Endothelial cell (in vitro differentiated cells): ENCODE measurements at places on chromosomes 5 and 9. TPM values are rescaled to one million over a fixed set of nuclear protein-coding genes. Genes with fewer than 3 reads are reported as not detected.

DNA sequence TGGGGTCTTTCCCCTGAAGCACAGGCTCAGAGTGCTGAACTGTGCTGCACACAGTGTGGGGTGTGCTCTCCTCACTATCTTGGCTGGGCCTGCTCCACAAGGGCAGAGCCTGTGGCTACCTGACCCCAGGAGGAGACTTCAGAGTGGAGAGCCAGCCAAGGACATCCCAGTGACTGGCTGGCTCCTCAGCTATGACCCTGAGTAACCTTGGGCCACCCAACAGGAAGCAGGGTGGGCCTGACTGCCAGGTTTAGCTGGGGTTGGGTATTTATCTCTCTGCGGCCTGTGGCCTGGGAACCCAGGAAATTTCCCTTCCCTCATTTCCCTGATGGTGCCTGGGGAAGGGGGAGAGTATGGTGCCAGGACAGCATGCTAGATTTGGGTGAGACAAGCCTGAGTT is 2.1 kb upstream of the EEIG1 start:
- H3K4me3 ChIP-seq, result no peak overlapping the region
- DNase-seq, result no peak
- H3K4me1 ChIP-seq, result peaks cover 19% of the 10 kb centered on the region
- no peak overlapping the region for H3K27ac ChIP-seq

Gene ADAM19
- 176 TPM for total RNA-seq

- DNase-seq, result no peak
- no peak overlapping the region for H3K4me3 ChIP-seq
- no peaks in the 10 kb centered on the region for H3K4me1 ChIP-seq
Observed at GRCh38 chr5:124515497-124516245, 230.8 kb downstream of the ZNF608 start.

Gene ZFP37
- 4.2 TPM for total RNA-seq

- H3K27ac ChIP-seq, result peak overlapping the region; percentile 44
- no peak for DNase-seq
- peaks cover 3% of the 10 kb centered on the region for H3K27me3 ChIP-seq
- H3K36me3 ChIP-seq, result no peaks in the 10 kb centered on the region
- H3K4me3 ChIP-seq, result no peak overlapping the region
- H3K4me1 ChIP-seq, result peaks cover 8% of the 10 kb centered on the region
Observed at GRCh38 chr5:80591352-80591751, 21.3 kb upstream of the ANKRD34B start.

DNA sequence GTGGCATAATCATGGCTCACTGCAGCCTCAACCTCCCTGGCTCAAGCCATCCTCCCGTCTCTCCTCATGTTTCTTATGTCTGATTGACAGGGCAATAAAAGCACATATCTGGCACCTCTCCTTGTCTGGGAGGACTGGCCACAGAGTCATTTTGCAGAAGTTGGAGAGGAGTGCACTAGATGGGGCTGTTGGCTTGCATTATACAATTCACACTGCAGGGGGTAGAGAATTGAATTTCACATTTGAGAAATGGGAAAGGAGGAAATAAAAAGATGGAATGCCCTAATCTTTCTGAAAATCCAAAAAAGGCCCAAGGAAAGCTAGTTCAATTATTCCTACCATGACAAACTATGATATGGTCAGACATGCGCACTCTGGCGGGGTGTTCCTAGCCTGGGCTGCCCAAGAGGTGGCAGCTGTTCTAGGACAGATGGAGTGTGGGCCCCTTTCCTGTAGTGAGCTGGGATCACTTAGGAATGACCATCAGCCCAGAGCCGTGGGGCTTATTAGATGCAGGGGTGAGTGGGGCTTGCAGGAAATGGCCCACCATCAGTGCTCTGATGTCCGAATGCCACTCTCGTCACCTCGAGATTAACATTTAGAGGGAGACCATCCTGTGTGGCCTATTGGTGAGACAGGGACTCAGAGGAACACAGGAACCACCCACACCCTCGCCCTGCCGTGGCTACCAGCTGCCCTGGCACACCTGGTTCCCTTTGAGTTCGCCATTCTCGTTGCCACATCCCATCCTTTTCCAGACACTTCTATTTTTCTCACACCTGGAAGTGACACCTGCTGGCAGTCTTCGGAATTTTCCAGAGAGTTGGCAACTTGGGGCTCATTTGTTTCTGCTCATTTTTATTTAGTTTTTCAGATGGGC is 21.8 kb upstream of the ANKRD18A start:
- no peak overlapping the region for H3K4me3 ChIP-seq
- H3K4me1 ChIP-seq, result no peaks in the 10 kb centered on the region
- no peaks in the 10 kb centered on the region for H3K36me3 ChIP-seq
- DNase-seq, result peak; percentile 28

GRCh38 chr5:6291961-6292360 is 86.4 kb downstream of the MED10 start:
- no peak overlapping the region for H3K4me3 ChIP-seq
- DNase-seq, result peak; percentile 38
- peaks cover 2% of the 10 kb centered on the region for H3K4me1 ChIP-seq
- H3K27ac ChIP-seq, result no peak overlapping the region

- H3K36me3 ChIP-seq, result no peaks in the 10 kb centered on the region
- no peak overlapping the region for H3K4me3 ChIP-seq
- no peak overlapping the region for H3K27ac ChIP-seq
- no peaks in the 10 kb centered on the region for H3K27me3 ChIP-seq
- peaks cover 3% of the 10 kb centered on the region for H3K4me1 ChIP-seq
Observed at GRCh38 chr5:119682372-119682771, 53.0 kb downstream of the FAM170A start.

Gene HMCN2
- 29.6 TPM for total RNA-seq

DNA sequence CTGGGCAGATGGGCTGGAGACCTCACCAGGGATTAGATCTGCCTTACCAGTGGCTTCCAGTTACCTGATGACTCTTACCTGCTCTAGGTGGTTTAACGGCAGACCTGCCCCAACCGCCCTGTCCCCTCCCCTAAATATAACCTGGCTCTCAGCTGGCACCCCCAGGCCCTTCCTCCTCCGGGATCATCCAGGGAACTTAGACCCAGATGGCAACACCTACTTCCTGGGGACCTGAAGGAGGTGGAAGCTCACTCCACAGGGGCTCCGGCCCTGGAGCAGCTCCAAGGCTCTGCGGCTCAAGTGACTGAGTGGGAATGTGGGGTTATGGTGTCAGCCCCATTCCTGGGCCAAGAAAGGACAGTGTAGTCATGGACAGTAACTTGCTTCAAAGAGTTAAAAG is 130.4 kb downstream of the OLFM1 start:
- no peaks in the 10 kb centered on the region for H3K4me1 ChIP-seq
- DNase-seq, result no peak
- no peaks in the 10 kb centered on the region for H3K36me3 ChIP-seq
- H3K27me3 ChIP-seq, result peaks cover 12% of the 10 kb centered on the region
- H3K27ac ChIP-seq, result no peak overlapping the region

Gene IL5
- not detected for total RNA-seq

DNA sequence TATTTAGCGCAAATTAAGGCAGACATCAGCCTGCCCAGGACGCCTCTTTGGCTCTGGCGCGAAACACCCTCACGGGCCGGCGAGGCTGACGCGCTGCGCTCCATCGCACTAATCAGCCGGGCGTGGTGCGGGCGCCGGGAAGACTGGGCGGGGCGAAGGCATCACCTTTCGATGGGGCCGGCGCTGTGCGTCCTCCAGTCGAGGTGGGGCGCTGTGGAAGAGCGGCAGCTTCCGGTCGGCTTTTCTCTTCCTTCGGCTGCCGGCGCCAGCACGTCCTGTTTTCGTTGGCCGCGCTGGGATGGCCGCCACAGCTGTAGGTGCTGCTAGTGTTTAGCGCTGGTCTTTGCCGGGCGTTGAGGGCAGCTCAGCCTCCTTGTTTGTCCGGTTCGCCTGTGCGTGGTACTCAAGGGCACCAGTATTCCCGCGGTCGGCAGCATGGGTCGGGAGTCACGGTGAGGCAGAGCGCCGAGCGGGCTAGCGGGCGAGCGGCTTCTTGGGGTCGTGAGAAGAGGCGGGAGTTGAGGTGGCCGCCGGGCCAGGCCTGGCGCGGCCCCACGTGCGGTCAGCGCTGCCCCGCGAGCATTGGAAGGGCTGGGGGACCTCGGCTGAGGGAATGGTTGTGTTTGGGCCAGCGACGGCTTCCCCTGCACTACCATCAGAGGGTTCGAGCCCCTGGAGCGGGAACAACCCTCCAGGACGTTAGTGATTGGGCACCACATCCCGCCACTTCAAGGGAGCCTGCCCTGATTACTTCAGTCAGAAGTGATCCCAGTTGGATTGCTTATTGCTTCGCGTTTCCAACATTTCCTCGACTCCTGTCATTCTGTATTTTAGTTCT is at the start of gene DDX46:
DDX46 (plus strand) TSS at position 276 of the 838 bp plus-strand sequence; CDS start at position 436, 160 bp downstream.
- peak; percentile 93 for DNase-seq
- H3K4me3 ChIP-seq, result peak within 1 kb of the TSS; percentile 99
- no peaks in the 10 kb centered on the region for H3K36me3 ChIP-seq
- H3K27me3 ChIP-seq, result peaks cover 8% of the 10 kb centered on the region
- H3K27ac ChIP-seq, result peak within 1 kb of the TSS; percentile 98

GRCh38 chr5:127680595-127680994 is 22.6 kb upstream of the CCDC192 start:
- no peak for DNase-seq
- H3K36me3 ChIP-seq, result no peaks in the 10 kb centered on the region
- no peaks in the 10 kb centered on the region for H3K27me3 ChIP-seq
- no peak overlapping the region for H3K27ac ChIP-seq
- H3K4me3 ChIP-seq, result no peak overlapping the region

DNA sequence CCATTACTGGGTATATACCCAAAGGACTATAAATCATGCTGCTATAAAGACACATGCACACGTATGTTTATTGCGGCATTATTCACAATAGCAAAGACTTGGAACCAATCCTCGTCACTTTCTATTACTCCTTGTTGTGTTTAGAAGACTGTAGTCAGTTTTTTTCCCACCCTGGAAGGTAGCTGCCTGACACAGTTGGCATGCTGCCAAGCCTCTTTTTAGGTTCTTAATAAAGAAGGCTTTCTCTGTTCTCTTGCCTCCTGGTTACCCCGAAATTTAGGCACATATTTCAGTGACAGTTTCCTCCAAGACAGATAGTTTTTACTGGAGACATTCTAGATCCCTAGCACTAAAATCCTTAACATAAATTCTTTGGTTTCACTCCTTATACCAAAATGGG is 205.4 kb upstream of the PCSK5 start:
- H3K4me1 ChIP-seq, result no peaks in the 10 kb centered on the region
- H3K36me3 ChIP-seq, result no peaks in the 10 kb centered on the region
- H3K27ac ChIP-seq, result no peak overlapping the region
- no peak overlapping the region for H3K4me3 ChIP-seq

DNA sequence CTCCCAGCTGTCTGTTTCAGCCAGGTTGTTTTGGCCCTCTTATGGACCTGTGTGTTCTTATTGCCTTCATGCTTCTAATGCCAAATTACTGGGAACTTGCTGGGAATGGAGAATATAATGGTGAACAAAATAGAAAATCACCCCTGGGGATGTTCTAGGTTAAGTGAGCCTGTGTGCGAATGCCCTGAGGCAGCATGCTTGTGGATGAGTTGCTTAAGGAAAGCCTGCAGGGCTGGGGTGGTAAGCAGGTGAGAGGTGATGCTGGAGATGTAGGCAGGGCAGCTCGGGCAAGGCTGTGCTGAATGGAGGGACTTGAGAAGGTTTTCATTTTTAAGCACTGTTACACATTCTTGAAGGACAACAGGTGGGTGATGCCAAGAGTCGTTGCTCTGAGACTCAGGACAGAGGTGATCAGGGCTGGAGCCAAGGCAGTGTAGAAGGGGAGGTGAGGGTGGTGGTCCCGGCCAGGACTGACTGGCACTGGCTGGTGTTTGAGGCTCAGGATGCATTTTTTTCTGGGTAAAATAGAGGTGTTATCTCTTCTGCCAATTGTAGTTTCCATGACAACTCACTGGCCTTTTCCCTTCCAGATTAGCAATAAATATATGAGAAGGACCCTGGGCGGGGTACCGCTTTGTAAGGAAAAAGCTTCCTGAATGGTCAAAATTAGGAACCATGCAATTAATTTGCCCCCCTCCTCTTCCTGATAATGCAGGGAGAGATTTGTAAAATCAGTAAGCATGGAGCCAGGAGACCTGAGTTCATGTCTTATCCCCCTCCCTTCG is 342.8 kb downstream of the ICE1 start:
- peaks cover 3% of the 10 kb centered on the region for H3K4me1 ChIP-seq
- no peak overlapping the region for H3K4me3 ChIP-seq
- H3K27ac ChIP-seq, result no peak overlapping the region
- no peaks in the 10 kb centered on the region for H3K27me3 ChIP-seq
- no peaks in the 10 kb centered on the region for H3K36me3 ChIP-seq

DNA sequence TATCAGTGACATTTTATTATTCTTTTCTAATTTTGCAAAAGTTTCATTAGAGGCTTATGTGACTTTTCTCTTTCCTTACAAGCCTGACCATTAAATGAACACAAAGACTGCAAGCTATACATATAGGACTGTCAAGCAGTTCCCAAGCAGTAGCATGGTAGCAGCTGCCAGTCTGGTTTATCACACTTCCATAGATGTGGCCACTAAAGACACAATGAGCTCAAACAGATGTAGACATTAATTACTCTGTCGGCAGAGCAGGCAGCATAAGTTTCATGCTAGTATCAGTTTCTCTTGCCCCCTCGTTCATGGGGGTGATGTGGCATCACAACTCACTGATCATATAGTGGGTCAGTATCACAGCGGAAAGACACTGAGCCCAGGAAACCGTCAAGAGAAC is 89.5 kb downstream of the CDH10 start:
- DNase-seq, result no peak
- no peak overlapping the region for H3K4me3 ChIP-seq
- peaks cover 1% of the 10 kb centered on the region for H3K27me3 ChIP-seq
- no peak overlapping the region for H3K27ac ChIP-seq
- H3K36me3 ChIP-seq, result no peaks in the 10 kb centered on the region
- no peaks in the 10 kb centered on the region for H3K4me1 ChIP-seq

- no peak overlapping the region for H3K27ac ChIP-seq
- H3K4me1 ChIP-seq, result no peaks in the 10 kb centered on the region
- H3K27me3 ChIP-seq, result no peaks in the 10 kb centered on the region
- H3K4me3 ChIP-seq, result no peak overlapping the region
- peak; percentile 60 for DNase-seq
Observed at GRCh38 chr5:133754575-133755169, 142.3 kb upstream of the FSTL4 start.

Gene IL3
- total RNA-seq, result not detected

DNA sequence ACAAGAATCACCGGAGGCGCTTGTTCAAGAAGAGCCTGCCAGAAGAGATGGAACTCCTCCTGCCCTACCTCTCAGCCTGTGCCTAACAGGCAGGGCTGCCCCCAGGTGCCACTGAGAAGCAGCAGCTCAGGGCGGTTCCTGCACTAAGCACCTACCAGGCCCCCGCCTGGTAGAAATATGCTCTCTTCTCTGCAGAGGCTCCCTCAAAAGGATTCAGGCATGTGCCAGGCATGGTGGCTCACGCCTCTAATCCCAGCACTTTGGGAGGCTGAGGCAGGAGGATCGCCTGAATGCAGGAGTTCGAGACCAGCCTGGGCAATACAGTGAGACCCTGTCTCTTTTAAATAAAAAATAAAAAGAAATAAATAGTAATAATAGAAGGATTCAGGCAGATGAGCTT is 6.0 kb downstream of the VDAC1 start:
- no peak overlapping the region for H3K4me3 ChIP-seq
- H3K4me1 ChIP-seq, result peaks cover 54% of the 10 kb centered on the region
- no peak overlapping the region for H3K27ac ChIP-seq
- H3K27me3 ChIP-seq, result peaks cover 14% of the 10 kb centered on the region

- no peak for DNase-seq
- no peak overlapping the region for H3K27ac ChIP-seq
- H3K27me3 ChIP-seq, result no peaks in the 10 kb centered on the region
- no peaks in the 10 kb centered on the region for H3K36me3 ChIP-seq
Observed at GRCh38 chr9:81116340-81117137, 572.8 kb downstream of the TLE1 start.

GRCh38 chr5:90644132-90644531 is 85.5 kb downstream of the ADGRV1 start:
- DNase-seq, result no peak
- H3K4me1 ChIP-seq, result peaks cover 18% of the 10 kb centered on the region
- H3K27me3 ChIP-seq, result no peaks in the 10 kb centered on the region
- H3K27ac ChIP-seq, result peak overlapping the region; percentile 83
- H3K36me3 ChIP-seq, result no peaks in the 10 kb centered on the region
- no peak overlapping the region for H3K4me3 ChIP-seq
